ENCODE measurements at places on chromosomes 7 and 10. TPM values are rescaled to one million over a fixed set of nuclear protein-coding genes. Genes with fewer than 3 reads are reported as not detected.

Gene NFKB2
- total RNA-seq = 63.0 TPM

Gene CELF2
- total RNA-seq = 0.10 TPM

Gene DNAJC12
- total RNA-seq = 3.1 TPM

Gene VIPR2
- not detected for total RNA-seq

Gene NOS3
- 0.74 TPM for total RNA-seq

Gene NUPR2
- not detected for total RNA-seq

Gene KLF14
- 0.60 TPM for total RNA-seq

Gene UCN3
- total RNA-seq = not detected

Gene SPDYE16
- total RNA-seq = not detected

Gene LRRD1
- total RNA-seq = not detected

Gene AKR1E2
- total RNA-seq = not detected

Gene AKR1C3
- total RNA-seq = 120 TPM

Gene PRSS37
- total RNA-seq = not detected

Gene ITIH5
- 0.09 TPM for total RNA-seq

Gene RPEL1
- 0.17 TPM for total RNA-seq

Gene A1CF
- not detected for total RNA-seq

Gene VSTM4
- 2.6 TPM for total RNA-seq

Gene SFMBT2
- total RNA-seq = 0.57 TPM

Gene ANXA8
- 54.3 TPM for total RNA-seq

Gene ASB15
- not detected for total RNA-seq

Gene SPDYE2
- not detected for total RNA-seq

Gene AGR3
- total RNA-seq = not detected

Gene CTAGE8
- total RNA-seq = not detected

Gene EPO
- total RNA-seq = not detected

Gene PALD1
- 4.0 TPM for total RNA-seq

Gene GTPBP4
- 102 TPM for total RNA-seq

Gene PDE1C
- total RNA-seq = 133 TPM

Gene TCF7L2
- total RNA-seq = 3.0 TPM

Gene ANXA8L1
- total RNA-seq = 63.8 TPM

Gene GCK
- not detected for total RNA-seq

Gene PGAM2
- not detected for total RNA-seq

Gene OLAH
- not detected for total RNA-seq

Gene PPP1R3C
- 11.8 TPM for total RNA-seq
